ENCODE measurements at places on chromosomes 1 and 21.
A peak's percentile ranks its signal among the peaks of the same experiment; 100 is the strongest.

DNA sequence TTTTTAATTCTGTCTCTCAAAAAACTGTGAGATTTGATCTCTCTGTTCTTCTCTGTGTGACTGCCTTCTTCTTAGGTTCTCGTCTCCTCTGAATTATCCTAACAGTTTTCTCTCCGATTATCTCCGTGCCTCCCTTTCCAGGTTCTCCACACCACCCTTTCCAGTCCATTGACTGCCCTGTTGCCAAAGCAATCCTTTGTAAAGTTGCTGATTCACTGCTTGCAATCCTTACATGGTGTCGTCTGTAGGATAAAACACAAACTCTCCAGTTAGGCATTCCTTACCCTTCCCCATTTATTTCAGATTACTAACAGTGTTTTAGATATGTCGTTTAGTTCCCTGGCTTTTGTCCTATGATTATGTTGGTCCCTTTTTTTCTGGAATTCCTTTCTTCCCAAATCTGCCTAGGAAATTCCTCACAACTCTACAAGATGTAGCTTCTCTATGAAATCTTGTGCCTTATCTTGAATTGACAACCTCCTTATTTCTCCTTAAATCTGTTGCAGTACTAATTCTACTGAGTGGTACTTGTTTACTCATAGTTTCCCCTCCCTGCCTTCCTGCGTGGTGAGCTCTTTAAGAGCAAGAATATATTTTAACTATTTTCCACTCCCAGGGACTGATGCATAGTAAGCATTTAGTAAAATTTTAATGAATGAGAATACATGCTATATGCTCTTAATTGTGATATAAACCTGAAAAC, 22.3 kb downstream of the RCOR3 start:
- DNase-seq, result no peak

DNA sequence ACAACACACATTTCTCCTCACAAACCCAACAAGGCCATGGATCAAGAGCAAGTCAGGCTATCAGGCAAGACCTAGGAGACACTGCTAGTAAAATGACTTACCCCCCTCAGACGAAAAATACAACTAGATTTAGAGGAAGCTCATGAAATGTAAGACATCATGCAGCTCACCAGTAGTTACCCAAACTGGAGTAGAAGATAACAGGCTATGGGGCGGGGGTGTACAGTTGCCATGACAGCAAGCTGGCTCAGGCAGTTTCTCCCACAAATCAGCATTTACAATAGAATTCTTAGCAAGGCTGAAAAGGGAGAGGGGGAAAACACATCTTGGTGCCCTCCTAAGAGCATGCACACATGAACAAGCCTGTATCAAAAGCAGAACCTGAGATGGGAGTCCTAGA, 13.9 kb downstream of the TPM3 start:
- no peak for DNase-seq

DNA sequence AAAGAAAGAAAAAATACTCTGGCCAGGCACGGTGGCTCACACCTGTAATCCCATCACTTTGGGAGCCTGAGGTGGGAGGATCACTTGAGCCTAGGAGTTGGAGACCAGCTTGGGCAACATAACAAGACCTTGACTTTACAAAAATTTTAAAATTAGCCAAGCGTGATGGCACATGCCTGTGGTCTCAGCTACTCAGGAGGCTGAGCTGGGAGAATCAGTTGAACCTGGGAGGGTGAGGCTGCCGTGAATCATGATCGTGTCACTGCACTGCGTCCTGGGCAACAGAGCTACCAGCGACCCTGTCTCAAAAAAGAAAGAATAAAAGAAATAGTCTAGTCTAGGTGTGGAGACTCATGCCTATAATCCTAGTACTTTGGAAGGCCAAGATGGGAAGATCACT, 22.3 kb downstream of the RRP1B start:
- no peak for DNase-seq

DNA sequence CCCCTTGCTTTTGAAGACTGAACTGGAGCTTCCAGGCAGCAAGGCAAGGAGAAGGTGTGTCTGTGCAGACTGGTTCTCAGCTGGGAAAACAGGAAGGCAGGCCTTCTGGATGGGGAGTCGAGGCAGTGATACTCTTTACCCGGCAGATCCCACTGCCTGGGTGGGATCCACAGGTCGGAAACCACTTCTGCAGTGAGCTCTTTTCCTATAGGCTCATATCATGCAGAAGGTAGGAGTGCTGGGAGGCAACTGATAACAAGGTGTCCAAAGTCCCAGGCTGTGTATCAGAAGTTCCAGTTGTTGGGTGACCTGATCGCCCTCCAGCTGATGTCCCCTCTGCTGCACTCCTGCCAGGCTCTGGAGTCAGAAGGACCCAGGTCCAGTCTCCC, 17.1 kb downstream of the ACOT11 start:
- no peak for DNase-seq

GRCh38 chr1:94122201-94122970, 1.4 kb upstream of the ABCA4 start:
- DNase-seq, result no peak

DNA sequence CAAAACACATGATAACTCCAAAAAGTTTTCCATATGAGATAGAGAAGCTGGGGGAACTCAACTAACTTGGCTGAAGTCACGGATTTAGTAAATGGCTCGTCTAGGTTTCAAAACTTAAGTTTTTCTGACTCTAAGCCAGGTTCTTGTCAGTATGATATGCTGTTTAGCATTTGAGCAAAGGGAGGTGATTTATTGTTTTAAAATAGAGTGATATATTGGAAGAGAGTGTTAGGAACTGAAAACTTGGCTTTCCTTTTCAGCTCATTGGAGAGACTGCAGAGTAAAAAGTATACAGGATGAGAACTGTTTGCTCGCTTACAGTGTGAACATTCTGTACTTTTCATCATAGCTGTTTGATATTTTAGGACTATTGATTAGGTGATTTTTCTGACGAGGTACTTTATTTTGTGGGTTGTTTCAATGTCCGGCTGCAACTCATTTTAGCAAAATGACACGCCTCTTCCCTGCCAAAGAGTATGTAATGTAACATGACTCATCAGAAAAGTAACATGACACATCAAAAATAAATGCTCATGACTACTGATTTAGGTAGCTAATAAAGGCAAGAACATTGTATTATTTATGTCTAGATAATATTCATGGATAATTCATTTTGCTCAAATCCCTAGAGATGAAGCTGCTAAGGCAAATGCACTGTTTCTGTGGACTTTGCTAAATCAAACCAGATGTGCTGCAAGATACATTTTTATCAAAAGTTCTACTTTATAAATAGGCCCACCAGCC, 355.1 kb downstream of the GPATCH2 start:
- no peak for DNase-seq

- peak; percentile 32 for DNase-seq
Measured at GRCh38 chr1:149884433-149885338, 14.7 kb upstream of the BOLA1 start.

DNA sequence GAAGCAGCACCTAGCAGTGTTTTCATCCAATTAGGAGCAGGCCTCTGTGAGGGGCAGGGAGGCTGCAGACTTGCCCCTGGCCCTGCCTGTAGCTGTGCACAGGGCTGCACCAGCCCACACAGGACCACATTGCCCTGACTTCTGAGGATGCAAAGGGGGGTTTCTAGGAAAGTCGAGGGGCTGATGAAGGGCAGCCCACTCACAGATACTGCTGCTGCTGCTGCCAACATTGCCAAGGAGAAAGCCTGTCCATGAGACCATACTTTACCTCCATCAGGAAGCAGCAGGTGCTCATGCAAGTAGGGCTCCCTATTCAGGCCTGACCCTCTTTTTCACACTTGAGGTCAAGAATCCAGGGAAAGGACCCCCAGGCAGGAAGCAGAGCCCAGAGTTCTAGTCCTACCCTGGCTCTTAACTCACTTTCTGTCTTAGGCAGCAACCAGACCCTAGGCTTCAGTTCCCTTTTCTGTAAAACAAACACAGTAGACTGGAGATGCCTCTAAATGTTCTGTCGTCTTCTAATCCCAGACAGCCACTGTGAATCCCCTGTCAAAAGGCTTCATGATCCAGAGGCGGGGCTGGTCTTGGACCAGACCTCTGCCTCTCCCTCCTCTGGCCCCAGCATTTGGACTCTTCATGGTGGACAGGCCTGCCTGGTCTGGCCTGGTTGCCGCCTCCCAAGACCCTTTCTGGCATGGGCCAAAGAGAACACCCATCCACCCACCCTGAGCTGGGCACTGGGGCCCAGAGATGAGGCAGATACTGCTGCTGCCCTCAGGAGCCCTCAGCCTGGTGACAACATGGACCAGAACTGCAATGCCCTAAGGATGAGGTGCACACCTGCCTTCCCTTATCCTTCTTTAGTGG, 120.2 kb downstream of the GLIS1 start:
- DNase-seq, result no peak

DNA sequence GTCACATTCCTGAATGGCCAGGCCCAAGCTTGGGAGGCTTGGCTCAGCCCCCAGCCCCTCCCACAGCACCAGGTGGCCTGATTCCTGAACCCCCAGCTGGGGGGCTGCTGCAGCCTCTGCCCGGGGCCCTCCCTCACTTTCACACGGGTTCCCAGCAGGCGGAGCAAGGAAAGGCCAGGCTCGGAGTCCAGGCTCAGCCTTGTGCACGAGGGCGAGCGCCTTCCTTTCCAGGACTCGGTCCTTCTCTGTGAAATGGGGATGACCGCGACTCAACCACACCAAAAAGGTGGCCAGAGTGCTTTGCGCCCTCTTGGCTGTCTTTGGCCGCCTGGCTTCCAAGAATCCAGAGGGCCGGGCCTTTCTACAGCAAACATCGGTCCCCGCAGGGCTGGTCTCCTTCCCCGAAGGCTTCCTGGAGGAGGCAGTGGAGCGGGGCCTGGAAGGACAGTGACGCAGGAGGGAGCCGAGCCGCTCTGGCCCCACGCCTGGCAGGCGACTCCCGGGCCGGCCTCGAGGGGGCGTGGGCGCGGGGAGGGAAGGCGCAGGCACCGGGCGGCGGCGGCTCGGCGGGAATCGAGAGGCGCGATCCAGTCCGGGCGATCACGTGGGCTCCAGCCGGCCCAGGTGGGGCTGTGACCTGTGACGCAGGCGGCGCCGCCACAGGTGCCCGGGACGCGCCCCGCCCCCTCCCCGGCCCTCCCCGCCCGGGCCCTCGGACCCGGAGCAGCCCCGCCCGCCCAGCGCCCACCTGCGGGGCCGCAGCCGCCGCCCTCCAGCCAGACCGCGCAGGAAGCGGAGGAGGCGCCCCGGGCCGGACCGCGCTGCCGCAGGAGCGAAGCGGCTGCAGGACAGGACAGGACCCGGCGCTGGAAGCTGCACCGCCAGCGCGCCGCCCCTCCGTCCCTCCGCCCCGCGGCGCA, at the start of gene ARHGEF16:
ARHGEF16 (plus strand) TSS at position 775 of the 920 bp plus-strand sequence. CDS start 8,420 bp downstream, outside the sequence.
- DNase-seq, result no peak

DNA sequence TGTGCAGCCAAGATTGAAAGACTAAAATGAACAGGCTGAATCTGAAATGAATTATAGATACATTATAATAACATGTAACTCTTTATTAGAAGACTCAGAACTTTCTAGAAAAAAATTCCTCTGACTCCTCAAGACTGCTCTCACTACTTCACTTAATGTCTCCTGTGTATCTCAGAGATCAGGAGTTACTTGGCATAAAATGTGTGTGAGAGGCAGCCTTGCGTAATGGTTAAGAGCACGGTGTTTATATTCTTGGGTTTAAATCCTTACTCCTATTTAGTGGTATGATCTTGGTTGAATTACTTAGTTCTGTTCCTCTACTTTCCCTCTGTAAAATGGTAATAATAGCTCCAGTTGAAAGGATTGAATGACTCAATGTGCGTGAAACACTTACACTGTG, 634.9 kb downstream of the LTN1 start:
- DNase-seq, result no peak

DNA sequence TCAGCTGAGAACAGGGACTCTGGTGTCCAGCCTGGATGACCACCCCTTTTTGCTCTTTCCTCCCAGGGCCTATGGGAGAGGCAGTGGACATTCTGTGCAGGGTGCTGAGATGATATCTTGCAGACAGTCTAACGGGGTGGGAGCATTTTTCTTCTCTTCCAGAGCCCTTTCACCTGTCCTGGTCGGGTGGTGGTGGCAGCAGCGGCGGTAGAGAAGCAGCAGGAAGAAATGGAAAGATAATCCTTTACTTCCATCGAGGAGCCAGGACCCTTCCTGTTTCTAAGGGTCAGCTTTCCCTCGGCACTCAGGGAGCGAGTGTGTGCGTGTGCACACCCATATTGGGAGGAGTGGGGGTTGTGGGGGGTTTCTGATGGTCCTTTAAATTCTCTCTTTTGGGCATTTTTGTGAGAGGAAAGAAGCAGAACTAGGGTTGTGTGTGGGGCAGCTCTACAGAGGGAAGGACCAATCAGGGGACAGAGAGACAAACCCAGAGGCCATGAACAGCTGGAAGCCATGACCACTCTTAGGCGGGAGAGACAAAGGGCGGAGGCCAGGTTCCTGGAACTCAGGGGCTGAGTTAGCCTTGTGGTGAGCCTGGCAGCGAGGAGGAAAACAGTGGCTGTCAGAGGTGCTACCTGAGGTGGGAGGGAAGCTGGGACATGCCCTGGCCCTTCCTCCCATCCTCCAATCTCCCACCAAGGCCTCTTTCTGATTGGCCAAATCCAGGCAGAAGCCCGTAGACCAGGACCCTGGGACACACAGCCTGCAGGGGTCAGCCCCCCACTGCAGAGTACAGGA, 31.2 kb upstream of the CSF3R start:
- DNase-seq, result no peak

GRCh38 chr21:18524097-18524880, 120.7 kb upstream of the TMPRSS15 start:
- DNase-seq, result no peak

DNA sequence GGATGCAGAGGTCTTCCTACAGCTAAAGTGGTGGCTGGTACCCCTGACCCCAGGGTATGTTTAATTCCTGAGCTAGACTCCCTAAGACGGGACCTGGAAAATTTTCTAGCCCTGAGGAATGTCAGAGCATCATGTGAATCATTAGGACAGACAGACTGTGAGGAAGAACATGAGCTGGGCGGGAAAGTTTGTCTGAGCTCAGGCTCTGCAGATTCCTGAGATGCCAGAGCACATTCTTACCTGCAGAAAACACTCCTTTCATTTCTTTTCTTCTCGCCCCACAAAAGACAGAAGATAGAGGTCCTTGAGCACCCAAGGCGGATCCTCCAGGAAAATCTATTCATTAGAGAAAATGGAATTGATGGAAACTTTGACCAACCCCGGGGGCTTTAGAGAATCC, 6.5 kb downstream of the CAPN2 start:
- DNase-seq, result no peak

DNA sequence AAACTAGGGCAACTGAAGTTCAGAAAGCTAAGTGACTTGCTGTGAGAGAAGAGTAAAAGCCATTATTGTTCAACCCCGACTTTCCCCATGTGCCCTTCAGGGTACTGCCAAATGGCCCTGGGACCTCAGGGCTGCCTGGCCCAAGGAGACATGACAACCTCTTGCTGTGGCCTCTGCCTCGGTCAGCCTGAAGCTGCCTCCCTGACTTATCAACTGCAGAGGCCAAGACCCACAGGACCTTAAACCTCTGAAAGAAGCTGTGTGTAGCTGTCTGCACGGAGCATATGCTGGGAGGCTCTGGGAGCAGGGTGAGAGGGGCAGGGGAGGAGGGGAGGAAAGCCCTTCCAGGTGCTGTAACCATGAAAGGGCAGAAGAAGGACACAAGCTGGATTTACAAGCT, 35.9 kb downstream of the HMGB4 start:
- no peak for DNase-seq

GRCh38 chr1:46690931-46691421, 19.3 kb downstream of the TEX38 start:
- no peak for DNase-seq

- no peak for DNase-seq
Measured at GRCh38 chr1:10710489-10710888, 86.0 kb downstream of the CASZ1 start.

GRCh38 chr1:64229307-64229706, 25.9 kb downstream of the UBE2U start:
- no peak for DNase-seq

Data from hippocampal formation (tissue), 2 donors.